ENCODE measurements at places on chromosomes 2 and 18.

DNA sequence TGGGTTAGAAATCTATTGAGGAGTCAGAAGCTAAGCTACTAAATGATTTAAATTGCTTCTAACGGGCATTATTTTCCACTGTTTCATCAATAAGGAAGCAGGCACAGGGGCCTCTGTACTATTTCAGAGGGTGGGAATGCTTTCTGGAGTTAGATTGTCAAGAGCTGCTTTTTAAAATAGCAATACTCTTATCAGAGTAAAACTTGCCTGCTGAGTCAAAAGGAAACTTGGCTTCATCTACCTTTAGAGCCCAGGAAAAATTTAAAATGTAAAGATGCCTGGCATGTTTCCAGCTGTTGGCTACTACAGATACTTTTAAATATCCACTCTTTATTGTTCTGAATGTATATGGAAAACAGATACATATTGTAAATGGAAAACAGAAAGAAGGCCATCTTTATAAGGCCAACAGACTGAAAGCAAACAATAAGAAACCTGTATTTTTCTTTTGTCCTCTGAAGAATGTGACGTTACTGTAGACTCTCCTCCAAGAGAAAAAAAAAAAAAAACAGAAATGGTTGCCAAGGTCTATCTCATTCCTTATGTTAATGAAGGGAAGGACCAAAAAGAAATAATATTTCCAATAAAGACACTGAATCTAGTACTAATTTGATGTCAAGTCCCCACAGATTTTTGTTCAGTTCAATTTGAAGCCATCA is 79.1 kb downstream of the FIGN start:
- no peak for DNase-seq

GRCh38 chr18:3209859-3210569 is 9.8 kb downstream of the MYOM1 start:
- no peak for DNase-seq

DNA sequence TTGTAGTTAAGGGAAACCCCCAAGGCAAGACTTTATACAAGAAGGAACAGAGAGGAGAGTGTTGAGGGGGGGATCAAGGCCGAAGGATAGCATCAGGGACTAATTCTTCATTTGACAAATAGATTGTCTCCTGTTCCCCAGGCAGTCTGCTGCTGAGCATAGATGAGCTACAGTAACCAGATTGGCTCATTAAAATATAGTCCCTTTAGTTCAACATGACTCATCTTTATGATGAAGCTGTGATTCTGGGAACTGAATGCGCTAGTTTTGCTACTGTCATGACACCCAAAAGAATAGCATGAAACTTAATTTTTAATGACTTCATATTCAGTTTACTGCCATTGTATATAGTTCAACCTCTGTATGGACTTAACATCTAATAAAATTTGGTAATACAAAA is 35.5 kb downstream of the TMEFF2 start:
- no peak for DNase-seq

DNA sequence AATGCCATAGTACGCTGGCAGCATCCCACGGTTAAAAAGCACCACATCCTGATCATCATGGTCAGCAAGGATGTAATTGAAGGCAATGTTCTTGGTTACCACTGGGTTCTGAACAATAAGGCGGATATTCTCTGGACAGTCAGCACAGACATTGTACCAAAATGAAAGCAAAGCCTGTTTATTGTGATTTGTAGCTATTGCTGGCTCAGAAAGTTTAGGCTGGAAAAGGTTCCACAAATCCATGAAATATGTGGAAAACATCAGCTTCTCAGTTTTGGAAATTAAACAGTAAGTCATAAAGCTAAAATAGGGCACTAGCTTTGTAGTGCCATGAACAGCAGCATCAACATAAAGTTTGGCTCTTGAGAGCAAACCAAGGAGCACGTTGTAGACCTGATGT is 52.2 kb downstream of the C2orf74 start:
- DNase-seq, result no peak

DNA sequence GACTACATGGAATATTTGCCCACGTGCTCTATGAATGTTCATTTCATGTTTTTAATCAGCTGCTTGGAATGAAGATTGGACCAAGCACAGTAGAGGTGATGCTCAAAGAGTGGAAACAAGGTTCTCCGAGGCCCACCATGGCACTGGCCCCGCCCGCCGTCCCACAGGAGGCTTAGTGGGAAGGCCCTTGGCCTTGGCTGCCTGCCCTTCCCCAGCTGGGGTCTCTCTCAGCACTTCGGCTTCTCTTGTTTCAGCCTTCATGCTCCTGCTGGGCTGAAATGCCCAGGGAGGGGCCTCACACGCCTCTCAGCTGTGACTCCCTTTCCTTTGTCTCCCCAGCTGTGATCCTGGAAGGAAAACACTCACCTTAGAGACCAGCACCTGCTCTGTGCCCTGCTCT is 833.2 kb downstream of the GALR1 start:
- no peak for DNase-seq

- no peak for DNase-seq
Measured at GRCh38 chr2:233087713-233088112, 27.6 kb downstream of the INPP5D start.

DNA sequence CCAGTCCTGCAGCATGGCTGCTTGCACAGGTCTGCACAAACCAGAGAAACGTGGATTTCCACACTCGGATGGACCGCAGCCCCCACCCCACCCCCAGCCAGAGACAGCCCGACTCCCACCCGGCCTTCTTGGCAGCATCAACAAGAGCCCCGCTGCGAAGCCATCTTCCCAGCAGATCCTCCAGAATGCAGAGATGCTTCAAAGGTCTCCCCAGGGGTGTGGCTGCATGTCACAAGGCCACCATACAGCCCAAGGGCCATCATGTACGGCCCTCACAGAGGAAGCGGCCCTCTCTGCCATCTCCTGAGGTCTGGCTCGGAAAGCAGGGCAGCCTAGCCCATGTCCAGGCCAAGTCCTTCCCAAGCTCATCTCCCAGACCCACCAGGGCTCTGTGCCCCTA is 11.5 kb downstream of the DNMT3A start:
- no peak for DNase-seq

GRCh38 chr2:96449174-96449573 is 56.0 kb downstream of the NEURL3 start:
- no peak for DNase-seq

DNA sequence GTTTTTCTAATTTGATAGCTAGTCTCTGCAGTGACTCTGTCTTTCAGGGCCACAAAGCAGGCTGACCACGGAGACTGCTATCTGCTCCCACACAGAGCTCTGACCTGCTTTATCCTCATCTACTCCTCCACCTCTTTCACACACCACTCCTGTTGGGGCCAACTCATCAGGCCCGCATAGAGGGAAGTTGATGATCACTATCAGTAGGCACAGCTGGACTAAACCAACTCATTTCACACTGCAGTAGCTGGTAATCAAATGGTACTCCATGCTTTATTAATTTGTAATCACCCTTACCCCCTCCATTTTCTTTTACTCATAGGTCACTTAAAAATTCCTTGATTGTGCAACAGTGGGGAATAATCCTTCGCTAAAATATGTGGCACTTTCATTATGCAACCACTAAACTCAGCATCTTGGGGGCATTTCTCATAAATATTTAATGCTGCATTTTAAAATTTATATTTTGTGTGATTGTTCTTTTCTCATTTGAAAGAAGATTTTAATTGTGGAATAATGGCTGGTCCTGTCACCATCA is 249.8 kb upstream of the GCFC2 start:
- no peak for DNase-seq

DNA sequence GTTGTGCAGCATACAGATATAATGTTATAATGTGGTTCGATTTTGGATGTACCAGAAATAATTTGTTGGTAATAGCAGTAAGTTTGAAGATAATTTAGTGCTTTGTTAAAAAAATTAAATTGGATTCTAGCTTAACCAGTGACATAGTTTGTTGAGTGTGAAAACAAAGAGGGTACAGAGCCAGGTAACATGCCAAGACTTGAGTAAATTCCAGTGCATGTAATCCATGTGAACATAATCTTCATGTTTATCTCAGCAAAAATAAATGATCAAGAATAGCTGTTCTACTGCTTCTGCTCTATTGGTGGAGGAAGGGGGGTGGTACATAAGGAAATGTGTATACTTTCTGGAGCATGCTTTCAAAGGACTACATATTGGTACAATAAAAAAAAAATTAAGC is 165.8 kb downstream of the DNAH7 start:
- no peak for DNase-seq
